ENCODE measurements at places on chromosomes 5 and 9.

DNA sequence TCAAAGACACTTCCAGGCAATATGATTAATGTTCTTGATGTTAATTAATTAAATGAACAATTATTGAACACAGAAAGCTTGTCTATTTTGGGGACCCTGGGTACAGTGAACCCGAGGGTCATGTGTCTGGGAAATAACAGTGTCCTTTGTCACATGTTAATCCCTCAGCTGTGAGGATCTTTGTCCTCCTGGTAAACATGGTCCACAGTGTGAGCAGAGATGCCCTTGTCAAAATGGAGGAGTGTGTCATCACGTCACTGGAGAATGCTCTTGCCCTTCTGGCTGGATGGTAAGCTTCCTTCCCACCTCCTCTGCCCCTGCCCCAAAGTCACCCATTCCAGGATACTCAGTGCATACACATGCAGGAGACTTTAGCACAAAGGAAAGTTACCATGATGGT is 107.9 kb downstream of the MEGF10 start:
- DNase-seq = no peak

DNA sequence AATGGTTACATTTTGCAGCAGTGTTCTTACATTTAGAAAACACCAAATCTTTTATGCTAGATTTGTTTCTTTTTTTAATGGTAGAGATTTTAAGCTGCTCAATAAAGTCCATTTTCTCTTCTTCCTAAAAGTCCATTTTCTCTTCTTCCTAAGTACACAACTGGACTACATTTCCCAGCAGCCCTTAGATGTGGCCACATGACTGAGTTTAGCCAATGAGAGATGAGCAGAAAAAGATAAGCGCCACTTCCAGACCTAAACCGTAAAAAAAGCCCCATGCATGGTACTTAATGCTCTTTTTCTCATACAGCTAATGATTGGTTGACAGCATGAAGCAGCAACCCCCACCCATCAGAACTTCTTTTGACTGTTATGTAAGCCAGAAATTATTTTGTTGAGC is 206.7 kb downstream of the FAM114A2 start:
- DNase-seq = no peak

DNA sequence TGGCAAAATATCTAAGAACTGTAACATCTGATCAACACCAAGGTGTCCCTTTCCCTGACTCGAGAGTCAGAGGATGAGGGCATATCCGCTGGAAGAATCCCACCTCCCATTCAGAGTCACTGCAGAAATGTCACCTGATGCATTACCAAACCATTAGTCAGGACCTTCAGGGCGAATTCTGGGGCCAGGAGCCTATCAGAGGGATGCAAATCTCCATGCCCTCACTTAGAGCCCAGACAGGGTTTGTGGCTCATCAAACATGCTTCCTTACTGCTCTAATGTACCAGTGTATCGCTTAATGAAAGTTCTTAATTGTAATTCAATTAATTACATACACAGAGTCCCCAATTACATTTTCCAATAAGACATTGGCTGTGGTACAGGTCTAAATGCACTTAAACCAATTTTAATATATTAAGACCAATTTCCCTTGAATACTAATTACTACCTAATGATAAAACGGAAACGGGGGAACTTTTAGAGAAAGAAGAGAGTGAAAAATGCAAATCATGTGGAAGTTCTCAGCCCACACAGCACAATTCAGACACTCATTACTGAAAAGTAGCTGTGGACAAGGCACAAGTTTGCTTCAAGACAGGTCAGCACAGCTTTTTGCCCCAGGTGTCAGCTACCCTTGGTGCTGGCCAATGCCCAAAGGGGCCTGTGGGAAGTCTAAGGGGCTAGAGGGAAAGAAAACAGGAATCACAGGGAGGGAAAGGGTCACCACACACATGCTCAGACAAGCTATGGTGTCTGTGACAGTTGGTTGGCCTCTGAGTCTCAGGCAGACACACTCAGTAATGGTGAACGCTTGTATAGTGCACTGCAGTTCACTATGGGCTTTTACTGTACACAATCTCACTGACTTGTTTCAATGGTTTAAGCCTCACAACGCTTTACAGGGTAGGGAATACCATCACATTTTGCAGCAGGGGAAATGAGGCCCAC is 211.6 kb downstream of the MAPKAP1 start:
- no peak for DNase-seq

GRCh38 chr9:86135371-86135770 is 36.0 kb upstream of the GOLM1 start:
- DNase-seq = no peak

Measured in neuronal stem cell (in vitro differentiated cells).